ENCODE measurements at places on chromosomes 6 and 20.

- no peak for DNase-seq
Observed at GRCh38 chr20:823574-823902, 10.0 kb upstream of the FAM110A start.

- DNase-seq, result no peak
Observed at GRCh38 chr6:31377029-31377428, 20.1 kb upstream of the HLA-B start.

- no peak for DNase-seq
Observed at GRCh38 chr6:100307561-100307960, 157.2 kb downstream of the SIM1 start.

GRCh38 chr6:129641344-129641743, 68.6 kb downstream of the ARHGAP18 start:
- no peak for DNase-seq

DNA sequence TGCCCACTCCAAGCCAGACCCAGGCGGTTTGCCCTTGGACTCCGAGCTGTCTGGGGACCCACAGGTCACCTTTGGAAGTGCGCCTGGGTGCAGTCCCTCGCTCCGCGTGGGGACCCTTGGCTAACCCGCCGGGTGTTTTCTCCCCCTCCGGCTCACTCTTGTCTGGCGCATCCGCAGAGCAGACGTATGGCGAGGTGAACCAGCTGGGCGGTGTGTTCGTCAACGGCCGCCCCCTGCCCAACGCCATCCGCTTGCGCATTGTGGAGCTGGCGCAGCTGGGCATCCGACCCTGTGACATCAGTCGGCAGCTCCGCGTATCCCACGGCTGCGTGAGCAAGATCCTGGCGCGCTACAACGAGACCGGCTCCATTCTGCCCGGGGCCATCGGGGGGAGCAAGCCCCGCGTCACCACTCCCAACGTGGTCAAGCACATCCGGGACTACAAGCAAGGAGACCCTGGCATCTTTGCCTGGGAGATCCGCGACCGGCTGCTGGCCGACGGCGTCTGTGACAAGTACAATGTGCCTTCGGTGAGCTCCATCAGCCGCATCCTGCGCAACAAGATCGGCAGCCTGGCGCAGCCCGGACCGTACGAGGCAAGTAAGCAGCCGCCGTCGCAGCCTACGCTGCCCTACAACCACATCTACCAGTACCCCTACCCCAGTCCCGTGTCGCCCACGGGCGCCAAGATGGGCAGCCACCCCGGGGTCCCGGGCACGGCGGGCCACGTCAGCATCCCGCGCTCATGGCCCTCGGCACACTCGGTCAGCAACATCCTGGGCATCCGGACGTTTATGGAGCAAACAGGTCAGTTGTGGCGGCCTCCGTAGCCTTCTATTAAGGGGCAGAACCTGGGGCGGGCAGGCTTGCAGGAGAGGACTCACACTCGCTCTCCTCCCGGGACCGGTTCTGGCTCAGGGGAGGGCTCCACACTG, 1.1 kb downstream of the PAX1 start:
- no peak for DNase-seq

- no peak for DNase-seq
Observed at GRCh38 chr20:63568986-63569949, 4.8 kb downstream of the HELZ2 start.

- DNase-seq, result no peak
Observed at GRCh38 chr6:71080133-71080532, 123.3 kb upstream of the B3GAT2 start.

DNA sequence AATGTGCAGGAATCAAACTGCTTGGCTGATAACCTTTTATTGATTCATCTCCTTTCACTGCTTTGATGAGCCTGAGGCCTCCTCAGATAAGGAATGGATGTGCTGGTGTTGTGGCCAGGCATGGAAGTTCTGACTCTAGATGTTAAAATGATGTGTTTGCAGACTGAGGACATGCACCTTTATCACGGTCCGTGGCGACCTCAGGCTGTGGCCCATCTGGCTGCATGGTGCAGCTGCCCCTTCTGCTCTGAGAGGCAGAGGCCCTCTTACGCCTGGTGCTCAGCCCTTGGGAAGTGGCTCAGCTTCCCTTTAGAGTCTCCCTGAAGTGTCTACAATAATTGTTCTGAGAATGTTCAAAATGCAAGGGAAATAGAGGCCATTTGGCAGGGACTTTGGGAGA, 26.2 kb downstream of the CDH4 start:
- DNase-seq, result no peak

GRCh38 chr6:113978084-113978675, 7.2 kb upstream of the HDAC2 start:
- DNase-seq, result no peak

- no peak for DNase-seq
Observed at GRCh38 chr6:126072172-126072571, 85.8 kb downstream of the TRMT11 start.

GRCh38 chr20:11366660-11367059, 551.0 kb upstream of the BTBD3 start:
- DNase-seq, result no peak

GRCh38 chr6:16146028-16146427, 17.1 kb downstream of the MYLIP start:
- DNase-seq, result no peak

DNA sequence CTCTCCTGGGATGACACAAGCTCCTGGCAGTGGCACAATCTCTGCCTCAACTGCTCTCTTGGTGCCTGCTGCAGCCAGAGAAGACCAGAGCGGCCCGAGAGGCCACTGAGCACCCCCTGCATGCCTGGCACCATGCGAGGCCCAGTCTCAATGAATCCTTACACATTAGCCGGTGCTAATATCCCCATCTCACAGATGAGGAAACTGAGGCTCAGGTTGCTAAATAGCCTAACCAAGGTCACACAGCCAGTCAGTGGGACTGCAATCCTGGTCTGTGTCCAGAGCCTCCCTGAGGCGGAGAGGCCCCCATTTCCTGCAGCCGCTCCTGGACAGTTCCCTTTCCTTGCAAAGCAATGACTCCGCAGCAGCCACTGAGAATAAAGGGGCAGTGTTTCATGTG, 81.2 kb downstream of the GRM4 start:
- DNase-seq, result no peak

GRCh38 chr6:113169484-113169883, 687.7 kb upstream of the MARCKS start:
- no peak for DNase-seq

DNA sequence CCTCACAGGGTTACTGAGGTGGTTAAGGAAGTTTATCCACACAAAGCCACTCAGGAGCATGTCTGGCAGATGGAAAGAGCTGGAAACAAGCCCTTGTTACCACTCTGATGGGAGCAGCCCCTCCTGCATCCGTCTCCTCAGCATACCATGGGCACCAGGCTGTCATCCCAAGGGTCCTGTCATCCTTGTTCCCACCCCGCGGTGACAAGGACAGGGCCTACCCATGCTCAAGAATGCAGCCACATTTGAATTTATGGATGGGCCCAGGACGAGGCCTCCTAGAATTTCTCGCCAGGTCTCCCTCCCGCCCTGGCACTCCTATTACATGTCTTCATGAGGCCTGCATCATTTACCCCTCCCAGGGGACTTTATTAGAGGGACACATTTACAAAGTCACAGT, 60.0 kb downstream of the NPEPL1 start:
- no peak for DNase-seq

DNA sequence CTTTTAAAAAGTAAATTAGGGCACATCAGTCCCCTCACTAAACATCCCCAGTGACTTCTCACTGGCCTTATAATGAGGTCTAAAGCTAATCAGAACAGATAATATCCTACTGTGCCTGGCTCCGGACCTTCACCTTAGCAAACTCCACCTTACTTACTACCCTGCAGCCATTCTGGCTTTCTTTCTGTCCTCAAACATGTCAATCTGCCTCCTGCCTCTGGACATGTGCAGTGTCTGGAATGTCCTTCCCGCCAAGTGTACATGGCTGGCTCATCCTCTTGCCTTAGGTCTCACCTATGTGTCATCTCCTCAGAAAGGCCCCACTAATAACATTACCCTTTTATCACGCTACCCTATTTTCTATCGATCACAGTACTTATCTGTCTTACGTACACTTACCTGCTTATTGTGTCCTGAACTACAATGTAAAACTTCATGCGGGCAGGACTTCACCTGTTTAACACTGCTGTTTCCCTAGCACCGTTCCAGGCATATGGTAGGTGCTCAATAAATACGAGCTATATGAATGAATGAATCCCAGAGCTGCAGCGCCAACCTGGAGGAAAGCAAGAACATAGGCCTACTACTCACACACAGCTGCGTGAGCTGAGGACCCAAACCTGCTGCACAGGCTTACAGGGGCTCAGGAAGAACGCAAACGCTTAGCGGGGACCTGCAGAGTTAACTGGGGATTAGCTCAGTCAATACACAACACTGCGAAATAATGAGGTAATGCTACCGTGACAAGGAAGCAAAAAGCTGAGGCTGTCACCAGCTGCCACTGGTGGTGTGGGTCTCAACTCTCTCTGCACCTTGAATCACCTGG, 991 bp downstream of the UQCC2 start:
- no peak for DNase-seq

- no peak for DNase-seq
Observed at GRCh38 chr6:87558446-87558845, 31.3 kb downstream of the RARS2 start.

DNA sequence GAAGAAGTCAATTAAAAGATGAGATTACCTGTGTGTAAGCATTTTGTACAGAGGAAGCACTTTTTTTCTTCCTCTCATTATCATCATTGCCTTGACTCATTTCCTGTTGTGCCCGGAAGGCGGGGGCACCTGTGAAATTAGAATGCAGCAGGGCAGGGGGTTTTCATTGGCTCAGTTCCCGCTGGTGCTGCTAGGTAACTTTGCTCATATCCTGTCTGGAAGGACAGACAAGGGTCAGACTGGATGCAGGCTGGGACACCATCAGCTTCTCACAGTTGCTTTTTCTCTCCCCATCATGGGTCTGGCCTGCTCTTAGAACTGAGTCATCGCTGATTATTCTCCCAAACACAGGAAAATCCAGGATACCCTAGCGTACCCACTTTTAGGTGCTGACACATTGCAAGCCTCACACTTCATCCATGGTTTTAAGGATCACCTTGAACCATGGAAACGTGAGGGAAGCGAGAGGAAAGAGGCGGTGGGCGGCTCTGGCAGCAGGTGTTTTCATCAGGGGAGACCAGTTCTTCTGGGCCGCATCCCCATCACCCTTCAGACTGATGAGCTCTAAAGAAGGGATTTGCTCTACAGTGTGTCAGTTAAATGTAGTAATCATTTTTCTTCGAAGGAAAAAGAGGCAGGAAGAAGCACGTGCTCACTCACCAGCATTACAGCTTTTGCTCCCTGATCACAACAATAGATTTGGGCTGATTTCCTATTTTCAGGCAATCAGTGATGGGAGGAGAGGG, 195.7 kb upstream of the SASH1 start:
- no peak for DNase-seq

GRCh38 chr6:53673162-53673727, 7.7 kb upstream of the KLHL31 start:
- DNase-seq, result no peak

- no peak for DNase-seq
Observed at GRCh38 chr6:137808836-137809315, 58.2 kb upstream of the TNFAIP3 start.

- DNase-seq, result no peak
Observed at GRCh38 chr6:119205911-119206618, 127.6 kb upstream of the FAM184A start.

DNA sequence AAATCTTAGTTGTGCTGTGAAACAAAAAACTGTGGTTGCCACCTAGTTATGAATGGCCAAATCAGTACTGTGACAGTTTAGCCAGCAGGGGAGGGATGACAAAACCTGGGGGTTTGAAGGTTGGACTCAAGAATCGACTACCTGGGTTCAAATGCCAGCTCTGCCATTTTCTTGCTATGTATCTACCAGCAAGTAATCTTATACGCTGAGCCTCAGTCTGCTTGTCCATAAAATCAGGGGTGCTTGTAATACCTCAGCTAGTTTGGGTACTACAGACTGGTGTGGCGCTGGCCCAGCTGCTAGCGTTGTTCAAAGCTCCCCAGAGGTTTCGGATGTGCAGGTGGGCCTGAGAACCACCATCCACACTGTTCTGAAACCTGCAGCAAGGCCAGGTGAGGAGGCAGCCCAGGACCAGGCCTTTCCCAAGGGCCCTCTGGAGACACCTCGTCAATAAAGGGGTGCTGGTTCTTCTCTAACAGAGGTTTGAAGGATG, 40.4 kb downstream of the TRAM2 start:
- no peak for DNase-seq

DNA sequence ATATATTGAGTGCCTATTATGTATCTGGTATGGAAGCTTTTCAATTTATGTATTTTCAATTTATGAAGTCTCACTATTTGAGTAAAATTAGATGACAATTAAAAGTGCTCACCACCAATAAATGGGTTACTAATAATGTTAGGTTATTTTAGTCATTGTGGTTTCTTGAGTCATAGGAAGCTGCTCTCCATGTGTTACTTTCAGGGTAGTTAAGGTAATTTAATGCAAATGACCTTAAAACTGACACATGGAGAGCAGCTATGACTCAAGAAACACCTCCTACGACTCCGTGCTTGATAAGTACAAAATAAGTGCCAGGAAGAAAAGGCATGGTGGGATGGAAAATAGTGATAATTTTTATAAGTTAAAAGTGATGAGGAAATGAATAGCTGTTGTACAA, 16.5 kb upstream of the TINAG start:
- DNase-seq, result no peak

Measured in activated gamma-delta T cell (primary cell).